Stimulated activated CD8-positive, alpha-beta memory T cell treated with anti-CD3 and anti-CD28 coated beads, Interleukin-2, amount 100 ng/mL, for 1 hour (primary cell): ENCODE measurements at places on chromosomes 7 and 10.

GRCh38 chr7:19928247-19928646 lies 154.8 kb upstream of the TMEM196 start:
- no peak for DNase-seq

- DNase-seq = no peak
Observed at GRCh38 chr7:34385384-34385783, 272.6 kb upstream of the NPSR1 start.

GRCh38 chr10:104274762-104275721 lies 6.1 kb downstream of the GSTO2 start:
- DNase-seq = no peak

DNA sequence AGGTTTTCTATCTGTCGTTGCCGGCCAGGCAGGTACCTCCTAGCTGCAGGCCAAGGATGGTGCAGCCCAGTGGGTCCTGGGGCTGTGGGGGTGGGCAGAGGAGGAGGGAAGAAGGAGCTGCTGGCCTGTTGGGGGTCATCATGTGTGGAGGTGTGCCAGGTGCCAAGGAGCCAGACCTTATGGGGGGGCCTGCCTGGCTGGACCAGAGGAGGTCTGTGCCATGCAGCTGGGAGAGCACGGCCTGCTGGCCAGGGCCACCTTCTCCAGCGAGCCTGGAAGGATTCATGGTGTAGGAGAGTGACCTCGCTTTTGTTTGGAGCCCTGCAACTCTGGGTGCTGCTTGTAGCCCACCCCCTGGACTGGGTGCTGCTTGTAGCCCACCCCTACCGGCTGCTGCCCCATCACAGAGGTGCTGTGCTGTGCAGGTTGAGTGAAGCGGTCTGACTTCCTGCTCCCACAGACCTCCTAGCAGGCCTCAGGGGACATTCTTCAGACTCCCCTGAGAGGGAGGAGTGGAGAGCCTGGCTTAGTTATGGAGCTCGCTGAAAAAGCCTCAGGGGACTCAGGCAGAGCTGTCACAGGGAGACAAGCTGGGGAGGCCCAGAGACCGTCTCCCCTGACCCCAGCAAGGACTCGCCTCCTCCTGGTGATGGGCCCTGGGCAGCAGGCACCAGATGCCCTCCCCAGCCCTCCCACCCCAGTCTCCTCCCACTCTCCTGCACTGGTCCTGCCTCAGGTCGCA lies 67.7 kb upstream of the AQP1 start:
- no peak for DNase-seq

DNA sequence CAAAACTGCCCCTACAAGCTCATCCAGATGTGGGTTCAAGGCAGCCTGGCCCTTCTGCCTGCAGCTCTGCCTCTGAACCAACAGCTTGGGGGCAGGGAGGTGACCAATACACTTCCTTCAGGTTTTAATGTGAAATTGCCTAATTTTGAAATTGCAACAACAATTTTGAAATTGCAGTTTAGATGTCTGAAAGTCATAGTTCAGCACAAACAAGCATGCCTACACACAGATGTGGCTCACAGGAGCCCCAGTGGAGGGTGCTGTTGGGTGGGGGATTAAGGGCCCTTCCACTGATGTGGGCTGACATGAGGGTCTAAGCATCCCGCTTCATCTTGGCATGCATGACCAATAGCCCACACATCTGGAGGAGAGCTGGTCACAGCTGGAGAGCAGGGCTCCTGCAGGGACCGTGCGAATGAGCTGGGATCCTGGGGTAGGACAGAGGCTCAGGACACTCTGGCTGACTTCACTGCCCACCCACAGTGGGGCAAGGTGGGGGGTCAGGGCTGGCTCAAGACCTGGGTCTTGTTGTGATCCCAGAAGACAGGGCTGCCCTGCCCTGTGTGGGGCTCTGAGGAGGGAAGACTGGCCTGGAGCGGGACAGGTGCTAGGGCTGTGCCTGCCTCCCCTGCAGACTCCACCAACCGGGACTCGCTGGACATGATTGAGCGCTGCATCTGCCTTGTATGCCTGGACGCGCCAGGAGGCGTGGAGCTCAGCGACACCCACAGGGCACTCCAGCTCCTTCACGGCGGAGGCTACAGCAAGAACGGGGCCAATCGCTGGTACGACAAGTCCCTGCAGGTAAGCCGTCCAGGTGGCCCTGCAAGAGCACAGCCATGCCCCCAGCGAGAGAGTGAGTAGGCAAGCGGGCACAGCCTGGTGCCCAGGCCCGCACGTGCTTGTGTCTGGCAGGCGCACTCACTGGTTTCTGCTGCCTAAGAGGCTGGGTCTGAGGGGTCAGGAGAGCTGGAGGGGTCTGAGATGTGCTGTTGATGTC lies 32.3 kb downstream of the CHAT start:
- no peak for DNase-seq

DNA sequence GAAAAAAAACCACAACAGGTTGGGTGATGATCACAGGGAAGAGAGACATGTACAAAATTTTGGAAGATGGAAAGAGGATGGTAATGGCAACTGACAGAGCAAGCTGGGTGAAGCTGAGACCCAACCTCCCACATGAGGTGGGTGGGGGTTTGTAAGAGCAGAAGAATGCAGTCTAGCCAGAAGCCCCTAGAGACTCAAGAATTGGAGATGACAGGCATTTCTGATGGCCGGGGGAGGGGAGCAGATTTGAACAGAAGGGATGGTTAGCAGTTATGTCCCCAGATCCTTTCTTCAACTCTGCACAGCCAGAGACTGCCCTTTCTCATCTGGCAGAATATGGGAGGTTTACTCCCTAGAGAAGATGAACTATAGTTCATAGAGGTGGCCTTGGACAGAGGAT lies 208.0 kb downstream of the GALNT17 start:
- no peak for DNase-seq

GRCh38 chr7:74657692-74658177 lies at the start of gene GTF2I:
GTF2I (plus strand) TSS chr7:74657718; CDS start chr7:74689129, 31,411 bp downstream.
- DNase-seq = no peak

GRCh38 chr7:111101856-111102646 lies 11.1 kb downstream of the LRRN3 start:
- DNase-seq = no peak

GRCh38 chr7:132742189-132742612 lies 165.9 kb upstream of the PLXNA4 start:
- no peak for DNase-seq

DNA sequence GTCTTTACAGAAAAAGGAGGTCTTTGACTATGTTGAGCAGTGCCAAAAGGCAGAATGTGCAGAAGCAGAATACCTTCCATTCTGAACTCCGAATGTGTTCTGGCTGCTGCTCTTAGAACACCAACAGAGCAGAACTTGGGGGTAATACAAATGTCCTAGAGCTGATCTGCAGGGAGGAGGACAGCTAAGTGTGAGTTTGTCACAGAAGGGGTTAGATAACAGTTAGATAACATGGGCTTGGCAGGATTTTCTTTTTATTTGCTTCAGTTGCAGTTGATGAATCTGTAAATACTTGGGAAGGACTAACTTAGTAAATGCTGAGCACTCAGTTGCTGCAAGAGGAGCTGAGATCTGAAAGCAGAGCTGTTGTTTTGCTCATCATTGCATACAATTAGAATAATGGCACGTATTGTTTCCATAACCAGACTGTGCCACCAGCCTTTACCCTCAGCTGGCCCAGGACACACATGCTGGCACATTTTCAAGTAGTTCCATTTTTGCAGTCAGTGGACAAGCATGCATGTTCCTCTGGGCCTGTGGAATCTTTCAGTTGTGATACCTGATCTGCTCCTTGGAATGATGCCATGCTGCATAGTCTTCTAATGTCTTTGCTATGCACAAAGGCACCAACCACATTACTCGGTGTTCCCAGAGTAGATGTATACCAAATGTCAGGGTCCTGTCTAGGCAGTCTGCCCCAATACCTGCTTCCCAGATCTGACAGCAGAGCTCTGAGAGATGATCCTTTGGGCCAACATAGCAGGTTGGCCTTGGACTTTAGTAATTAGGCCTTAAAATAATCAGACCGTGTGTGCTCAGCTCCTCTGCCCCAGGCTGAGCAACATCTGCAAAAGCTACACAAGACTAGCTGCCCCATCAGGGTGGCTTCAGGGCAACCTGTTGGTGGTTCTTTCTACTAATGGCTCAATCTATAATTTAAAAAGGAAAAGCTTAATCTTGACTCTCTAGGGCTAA lies 55.7 kb downstream of the GSDME start:
- DNase-seq = no peak

DNA sequence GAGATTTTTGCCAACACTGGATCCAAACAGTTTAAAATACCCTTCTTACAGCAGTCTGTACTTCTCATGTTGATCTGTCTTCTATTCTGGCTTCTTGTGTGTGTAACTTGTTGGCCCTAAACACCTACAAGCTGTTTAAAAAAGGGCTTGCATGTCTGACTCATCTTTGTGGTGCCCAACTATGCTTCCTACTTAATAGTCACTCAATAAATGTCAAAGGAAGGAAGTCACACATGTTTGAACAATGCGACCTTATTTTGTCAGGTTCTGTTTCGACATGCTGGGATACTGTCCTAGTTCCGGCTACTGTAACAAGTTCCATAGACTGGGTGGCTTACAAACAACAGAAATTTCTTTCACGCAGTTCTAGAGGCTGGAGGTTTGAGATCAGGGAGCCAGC lies 9.4 kb upstream of the GRK5 start:
- DNase-seq = no peak

DNA sequence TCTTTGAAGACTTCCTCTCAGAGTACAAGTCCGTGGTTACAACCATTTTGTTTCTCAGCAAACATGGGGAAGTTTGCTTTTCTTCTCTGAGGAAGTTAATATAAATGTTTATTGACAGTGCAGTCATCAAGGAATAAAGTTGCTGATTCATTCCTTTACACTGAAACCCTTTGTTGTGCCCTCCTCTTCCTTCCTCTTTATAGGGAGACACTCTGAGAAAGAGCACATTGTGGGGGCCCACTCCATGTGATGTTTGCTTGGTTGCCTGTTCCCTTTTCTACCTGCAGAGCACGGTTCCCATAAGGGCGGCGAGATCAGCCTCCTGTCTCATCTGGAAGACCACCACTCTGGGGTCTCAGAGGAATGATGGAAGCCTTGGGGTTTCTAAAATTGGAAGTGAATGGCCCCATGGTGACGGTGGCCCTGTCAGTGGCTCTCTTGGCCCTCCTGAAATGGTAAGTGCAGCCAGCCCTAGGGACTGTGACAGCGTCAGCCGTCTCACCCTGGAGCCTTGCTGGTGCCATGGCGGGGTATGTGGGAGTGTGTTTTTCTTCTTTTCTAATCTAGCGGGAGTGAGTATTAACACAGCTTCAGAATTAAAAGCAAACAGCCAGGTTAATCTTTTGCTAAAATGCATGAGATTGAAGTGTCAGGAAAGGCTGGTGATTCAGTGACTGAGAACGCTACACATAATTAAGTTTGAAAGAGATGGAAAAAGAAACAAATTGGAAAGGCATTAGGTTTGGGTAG lies at the start of gene TBXAS1:
Gene TBXAS1, plus strand, starts transcription at position 240 of the 750 bp plus-strand sequence. Its CDS starts 127 bp downstream, at position 367.
- no peak for DNase-seq

DNA sequence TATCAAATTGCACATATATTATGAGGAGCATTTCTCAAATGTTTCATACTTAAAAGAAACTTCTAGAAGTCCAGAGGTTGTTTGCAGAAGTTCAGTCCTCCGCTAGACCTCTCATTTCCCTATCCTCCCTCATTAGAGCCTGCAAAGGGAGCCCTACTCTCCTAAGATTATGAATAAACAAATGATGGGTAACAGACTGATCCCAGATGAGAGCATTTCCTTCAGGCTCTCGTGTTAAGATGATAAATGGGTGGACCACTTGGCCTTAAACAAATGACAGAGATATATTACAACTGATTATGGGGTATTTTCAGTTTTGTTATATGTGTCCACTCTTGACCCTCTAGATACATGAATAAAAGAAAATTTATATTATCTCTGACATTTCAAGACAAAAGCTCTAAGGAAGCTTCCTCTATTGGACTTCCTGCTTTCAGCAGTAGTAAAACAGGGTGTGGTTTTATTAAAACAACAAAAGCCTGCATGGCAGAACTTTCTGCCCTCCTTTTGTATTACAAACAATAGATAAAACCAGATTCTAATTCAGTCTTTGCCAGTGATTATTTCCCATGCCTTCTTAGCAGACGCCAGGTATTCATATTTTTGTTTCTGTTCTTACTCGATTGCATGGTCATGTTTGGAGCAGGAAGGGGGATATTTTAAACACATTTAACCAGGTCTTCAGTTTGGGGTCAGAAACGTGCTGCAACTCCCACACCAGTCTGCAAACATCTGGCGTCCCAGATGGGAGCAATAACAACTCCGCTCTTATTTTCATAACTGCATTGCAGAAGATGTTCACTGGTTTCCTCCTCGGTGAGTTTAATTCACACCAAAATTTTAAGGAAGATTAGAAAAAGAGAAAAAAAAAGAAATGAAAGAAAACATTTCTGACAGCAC lies 52.4 kb upstream of the FAM204A start:
- no peak for DNase-seq
